Stimulated activated CD4-positive, alpha-beta T cell treated with anti-CD3 and anti-CD28 coated beads, Interleukin-1b, Interleukin-23, amount 100 ng/mL, for 48 hours (primary cell): ENCODE measurements at places on chromosomes 12 and 14.

DNA sequence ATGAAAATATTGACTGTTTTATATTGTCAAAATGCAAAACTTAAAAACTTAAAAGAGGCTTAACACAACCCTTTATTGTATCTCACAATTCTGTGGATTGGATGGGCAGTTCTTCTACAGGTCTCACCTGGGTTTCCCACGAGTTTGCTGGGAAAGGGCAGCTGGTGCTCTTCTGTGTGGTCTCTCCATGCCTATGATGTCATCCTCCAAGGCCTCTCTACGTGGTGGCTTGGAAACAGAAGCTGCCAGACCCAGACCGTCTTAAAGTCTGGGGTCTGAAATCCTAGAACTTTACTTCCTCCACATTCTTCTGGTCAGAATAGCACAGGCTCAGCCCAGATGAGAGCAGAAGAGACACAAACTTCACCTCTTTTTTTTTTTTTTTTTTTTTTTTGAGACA, 36.5 kb upstream of the KICS2 start:
- no peak for DNase-seq

DNA sequence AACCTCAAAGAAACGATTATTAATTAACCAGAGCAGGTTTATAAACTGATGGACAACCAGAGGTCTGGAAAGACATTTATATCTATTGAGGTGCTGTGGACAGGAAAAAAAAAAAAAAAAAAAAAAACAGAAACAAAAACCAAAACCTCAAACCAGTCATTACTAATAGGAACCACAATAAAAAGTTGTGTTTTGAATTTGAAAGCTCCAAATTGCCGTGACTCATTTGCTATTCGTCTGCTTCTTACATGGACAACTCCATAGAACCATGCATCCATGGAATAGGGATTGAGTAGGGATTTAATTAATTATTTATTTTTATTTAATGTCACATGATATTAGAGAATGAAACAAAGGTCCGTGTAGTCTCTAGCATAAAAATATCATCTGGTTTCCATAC, 134.1 kb upstream of the SSTR1 start:
- DNase-seq, result no peak

DNA sequence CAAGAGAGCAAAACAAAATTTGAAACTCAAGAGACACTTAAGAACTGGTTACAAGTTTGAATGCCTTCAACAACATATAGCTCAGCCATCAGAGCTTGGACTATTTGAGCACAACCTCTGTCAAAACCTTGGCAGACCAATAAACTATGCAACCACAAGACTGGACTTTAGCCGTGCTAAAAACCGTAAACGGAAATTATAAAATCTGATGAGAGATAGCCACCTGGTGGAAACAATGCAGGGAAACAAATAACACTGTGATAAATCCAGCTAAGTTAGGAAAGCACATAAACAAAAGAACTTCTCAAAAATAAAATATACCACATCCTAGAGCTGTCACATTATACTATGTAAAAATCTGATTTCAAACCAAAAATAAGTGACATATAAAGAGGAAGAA, 1074.2 kb upstream of the NOVA1 start:
- no peak for DNase-seq

- DNase-seq, result no peak
These were observed 1.8 kb upstream of the TM9SF1 start for GRCh38 chr14:24197056-24197450.

DNA sequence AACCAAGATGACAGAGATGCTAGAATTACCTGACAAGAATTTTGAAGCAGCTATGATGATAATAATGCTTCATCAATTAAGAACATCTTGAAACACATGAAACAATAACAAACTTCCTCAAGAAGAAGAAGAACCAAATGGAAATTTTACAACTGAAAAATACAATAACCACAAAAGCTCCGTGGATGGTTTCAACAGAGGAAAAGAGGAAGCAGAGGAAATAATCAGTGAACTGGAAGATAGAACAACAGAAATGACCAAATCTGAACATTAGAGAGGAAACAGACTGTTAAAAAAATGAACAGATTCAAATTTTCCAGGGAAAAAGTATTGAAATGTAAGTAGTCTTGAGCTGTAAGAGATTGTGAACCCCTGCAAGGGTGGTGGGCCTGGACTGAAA, 62.8 kb upstream of the SLC35F4 start:
- DNase-seq, result no peak
